ENCODE measurements at places on chromosomes 6 and 20.

DNA sequence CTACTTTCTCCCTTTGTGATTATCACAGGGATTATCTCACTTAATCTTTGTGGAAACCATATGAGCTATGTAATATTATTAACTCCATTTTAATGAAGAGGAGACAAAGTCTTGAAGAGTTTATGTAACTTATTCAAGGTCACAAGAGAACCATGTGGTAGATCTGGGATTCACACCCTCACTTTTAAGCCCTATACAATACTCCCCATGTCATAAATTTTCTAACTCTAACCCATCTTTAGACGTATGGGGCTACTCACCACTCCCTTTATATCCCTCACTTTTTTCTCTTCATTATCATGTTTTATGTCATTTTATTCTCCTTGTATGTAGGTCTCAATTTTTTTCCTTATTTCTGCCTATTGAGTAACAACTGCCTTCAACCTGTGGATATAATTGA lies 126.4 kb upstream of the AHI1 start:
- no peak for DNase-seq

- DNase-seq: no peak
Observed at GRCh38 chr6:68640491-68640835, 5.4 kb downstream of the ADGRB3 start.

GRCh38 chr20:49956689-49957088 lies 20.5 kb downstream of the RNF114 start:
- no peak for DNase-seq

- no peak for DNase-seq
Observed at GRCh38 chr6:26075063-26075717, 12.0 kb upstream of the HFE start.

DNA sequence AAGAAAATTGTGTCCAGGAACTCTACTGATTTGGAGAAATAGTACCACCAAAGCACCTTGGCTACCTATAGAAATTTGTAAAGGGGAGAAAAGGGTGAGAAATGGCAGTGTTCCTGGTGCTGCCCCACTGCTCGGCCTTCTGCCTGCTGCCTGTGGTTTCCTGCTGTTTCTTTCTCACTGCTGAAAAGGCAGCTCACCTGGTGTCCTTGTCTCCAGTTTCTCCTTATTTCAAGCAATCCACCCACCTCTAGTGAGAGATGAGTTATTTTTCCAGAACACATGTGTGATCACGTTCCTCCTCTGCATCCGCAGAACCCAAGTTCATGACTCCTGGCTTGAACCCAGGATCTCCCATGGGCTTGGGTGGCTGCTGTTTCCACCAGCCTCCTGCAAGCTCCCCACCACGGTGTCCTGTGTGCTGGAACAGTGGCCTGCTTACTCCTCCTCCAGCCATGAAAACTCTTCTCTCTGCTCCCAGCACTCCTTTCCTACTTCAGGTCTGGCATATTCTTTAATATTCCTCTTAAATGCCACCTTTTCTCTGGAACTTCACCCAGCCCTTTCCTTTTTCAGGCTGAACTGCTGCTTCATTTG lies 48.9 kb downstream of the ELOVL2 start:
- DNase-seq: no peak

DNA sequence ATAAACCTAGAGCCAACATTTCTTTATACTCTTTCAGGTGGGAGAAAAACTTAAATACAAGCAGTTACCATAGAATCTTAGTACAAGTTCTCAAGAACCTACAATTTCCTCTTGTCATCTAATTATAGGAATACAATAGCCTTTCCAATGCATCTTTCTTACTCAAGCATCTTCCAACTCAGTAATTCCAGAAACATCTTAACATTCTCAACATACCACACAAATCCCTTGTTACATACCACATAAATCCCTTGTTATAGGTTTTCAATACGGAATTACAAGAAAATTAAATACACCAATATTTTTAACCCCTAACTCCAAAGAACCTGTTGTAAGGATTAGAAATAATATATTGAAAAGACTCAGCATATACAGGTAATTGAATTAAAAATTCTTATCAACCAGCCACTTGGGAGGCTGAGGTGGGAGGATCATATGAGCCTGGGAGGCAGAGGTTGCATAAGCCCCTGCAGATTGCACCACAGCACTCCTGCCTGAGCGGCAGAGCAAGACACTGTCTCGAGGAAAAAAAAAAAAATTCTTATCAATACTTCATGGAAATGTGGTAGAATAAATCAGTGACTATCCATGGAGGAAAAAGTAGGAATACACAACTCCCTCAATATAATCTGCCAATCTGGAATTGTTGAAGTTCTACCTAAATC lies 127.5 kb upstream of the CCDC28A start:
- no peak for DNase-seq

DNA sequence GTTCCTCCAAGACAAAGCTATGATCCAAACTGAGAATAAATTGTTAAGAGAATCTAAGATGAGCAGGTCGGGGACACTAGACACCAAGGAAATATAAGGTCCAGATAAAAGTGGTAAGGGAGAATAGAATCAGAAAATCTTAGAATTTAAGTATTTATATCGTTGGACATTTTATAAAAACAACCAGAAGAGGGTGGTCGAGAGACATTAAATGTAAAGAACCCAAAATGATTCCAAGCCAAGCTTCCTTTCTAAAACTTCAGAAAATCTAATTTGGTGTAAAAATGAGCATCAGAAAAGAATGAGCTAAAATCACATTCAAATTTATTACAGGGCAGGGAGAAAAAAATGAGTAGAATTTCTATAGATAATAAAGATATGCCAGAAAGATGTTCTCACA lies 97.8 kb upstream of the OGFRL1 start:
- no peak for DNase-seq

DNA sequence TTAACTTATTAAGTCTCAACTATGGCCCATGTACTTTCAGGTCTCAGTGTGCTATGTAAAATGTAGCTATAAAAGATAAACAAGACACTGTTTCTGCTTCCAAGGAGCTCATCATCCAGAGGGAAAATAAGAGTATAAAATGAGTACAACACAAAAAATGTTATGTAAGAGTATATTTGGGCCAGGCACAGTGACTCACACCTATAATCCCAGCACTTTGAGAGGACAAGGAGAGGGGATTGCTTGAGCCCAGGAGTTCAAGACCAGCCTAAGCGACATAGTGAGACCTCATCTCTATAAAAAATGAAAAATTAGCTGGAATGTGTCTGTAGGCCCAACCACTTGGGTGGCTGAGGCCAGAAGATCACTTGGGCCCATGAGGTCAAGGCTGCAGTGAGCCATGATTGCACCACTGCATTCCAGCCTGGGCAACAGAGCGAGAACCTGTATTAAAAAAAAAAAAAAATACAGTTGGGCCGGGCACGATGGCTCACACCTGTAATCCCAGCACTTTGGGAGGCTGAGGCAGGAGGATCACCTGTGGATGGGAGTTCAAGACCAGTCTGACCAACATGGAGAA lies 124.0 kb downstream of the EDN1 start:
- DNase-seq: no peak

- DNase-seq: no peak
Observed at GRCh38 chr6:71488186-71488585, 199.6 kb downstream of the OGFRL1 start.

GRCh38 chr6:34341481-34341971 lies 50.9 kb downstream of the NUDT3 start:
- DNase-seq: no peak

DNA sequence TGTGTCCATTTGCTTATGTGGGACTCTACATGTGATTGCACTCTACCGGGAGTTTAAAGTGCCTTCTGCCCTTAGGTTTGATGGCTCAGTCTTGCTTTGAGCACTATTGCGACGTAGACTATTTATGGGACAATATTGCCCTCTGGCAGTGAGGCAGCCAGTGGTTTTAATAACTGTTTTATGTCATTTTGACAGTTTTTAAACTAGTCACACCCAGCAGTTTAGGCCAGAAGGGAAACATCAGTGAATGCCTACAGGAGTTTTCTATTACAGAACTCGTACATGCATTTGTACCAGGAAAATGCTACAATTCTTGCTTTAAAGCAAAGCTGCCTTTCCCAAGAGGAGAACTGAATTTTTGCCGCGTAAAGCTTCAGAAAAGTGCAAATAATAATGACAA lies 813.7 kb downstream of the KIF16B start:
- no peak for DNase-seq

GRCh38 chr6:15320693-15321092 lies 74.8 kb downstream of the JARID2 start:
- DNase-seq: no peak

GRCh38 chr20:51077686-51078060 lies 54.8 kb upstream of the KCNG1 start:
- DNase-seq: no peak

DNA sequence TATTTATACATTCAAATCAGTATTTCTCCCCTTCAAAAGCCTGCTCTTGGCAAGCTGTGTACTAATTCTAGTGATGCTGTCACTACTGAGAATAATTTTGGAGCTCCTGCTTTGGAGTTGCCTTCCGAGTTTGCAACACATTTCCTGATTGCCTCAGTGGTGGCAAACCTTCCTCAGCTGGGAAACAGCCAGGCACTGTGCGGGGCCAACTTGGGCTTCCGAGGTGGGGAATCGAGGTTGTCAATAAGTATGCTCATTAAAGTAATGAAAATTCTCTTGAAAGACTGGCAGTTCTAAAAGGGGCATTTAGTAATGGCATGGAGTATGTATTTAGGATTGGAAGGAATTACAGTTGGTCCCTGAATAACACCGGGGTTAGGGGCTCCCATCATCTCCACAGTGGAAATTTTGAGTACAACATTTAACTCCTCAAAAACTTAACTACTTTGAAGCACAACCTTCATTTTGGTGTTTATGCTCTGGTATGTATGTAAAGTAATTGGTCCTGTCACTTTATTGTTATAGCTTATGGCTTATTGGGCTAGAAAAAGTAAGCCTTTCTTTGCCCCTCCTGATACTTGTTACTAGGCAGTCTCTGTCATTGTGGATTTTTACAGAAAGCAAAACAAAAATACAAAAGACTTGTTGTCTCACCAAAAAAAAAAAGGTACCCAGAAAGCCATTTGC lies 2.7 kb downstream of the PAQR8 start:
- DNase-seq: no peak

DNA sequence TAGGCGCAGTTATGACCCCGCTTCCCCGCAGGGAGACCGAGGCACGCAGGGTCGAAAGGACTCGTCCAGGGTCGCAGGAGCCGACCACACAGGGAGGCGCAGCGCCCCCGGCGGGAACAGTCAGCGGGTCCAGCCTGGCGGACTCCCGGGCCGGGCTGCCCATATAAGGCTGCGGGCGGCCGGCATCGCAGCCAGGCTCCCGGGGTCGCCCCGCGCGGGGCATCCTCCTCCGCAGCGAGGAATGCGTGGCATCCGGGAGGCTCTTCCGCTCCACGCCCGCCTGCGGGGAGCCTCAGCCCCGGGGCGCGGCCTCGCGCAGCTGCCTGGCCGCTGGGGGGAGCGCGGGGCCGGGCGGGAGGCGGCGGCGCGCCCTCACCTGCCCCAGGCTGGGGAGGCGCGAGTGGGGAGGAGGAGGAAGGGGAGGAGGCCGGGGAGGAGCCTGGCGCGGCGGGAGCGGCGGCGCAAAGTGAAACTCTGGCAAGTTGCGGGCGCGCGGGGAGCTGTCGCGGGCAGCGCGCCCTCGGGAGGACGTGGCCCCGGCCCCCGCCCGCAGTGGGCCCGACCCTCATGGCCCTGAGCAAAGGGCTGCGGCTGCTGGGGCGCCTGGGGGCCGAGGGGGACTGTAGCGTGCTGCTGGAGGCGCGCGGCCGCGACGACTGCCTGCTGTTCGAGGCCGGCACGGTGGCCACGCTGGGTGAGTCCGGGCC lies at the start of gene SYNJ2:
Gene SYNJ2 (plus strand): TSS at position 469 of the 707 bp plus-strand sequence. CDS start 99 bp downstream, at position 568.
- DNase-seq: peak; percentile 86

DNA sequence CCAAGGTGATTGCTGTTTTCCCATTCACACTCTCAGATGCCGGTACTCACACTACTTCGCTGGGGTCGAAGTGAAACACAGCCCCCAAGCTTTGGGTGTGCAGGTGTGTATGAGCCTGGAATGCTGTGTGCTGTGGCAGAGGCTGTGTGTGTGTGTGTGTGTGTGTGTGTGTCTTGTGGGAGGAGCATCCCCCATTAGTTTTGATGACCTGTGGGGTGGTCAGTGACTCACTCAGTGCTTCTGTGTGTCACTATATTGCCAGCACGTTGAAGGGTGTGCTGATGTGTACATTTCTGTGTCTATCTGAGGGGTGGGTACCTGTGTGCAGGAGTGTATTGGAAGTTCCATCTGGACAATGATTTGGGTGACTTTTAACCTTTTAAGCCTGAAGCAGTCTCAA lies 5.0 kb upstream of the SLC12A5 start:
- no peak for DNase-seq

- no peak for DNase-seq
Observed at GRCh38 chr6:138692978-138693909, 80.3 kb upstream of the CCDC28A start.

GRCh38 chr20:39874049-39874893 lies 814.8 kb downstream of the MAFB start:
- DNase-seq: no peak

GRCh38 chr20:62944184-62944583 lies 6.2 kb downstream of the GID8 start:
- no peak for DNase-seq

DNA sequence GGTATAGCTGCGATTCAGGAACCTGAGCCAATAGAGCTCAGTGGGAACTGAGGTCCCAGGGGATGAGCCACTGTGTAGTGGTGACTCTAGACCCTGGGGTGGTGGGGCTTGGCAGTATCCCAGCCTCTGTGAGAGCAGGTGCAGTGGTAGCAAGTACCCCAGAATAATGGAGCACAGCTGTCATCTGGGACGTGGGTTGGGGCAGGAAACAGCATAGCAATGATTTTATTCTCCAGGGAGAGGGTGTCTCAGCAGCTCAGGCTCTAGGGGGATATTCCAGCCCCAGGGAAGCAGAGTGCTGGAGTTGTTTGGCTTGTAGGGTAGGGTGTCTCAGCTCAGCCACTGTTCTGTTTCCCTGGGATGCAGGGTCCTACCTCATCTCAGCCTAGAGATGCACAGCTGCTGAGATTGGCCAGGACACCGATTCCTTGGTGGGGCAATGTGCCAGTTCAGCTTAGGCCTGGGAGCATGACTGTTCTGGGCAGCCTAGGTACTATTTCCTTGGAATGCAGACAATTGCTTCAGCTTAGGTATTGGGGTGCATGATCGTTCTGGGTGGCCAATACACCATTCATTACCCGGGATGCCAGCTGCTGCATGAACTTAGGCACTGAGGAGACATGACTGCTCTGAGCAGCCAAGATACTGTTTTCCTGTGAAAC lies 34.0 kb upstream of the NUP153 start:
- no peak for DNase-seq

- peak; percentile 62 for DNase-seq
Observed at GRCh38 chr20:62156592-62157386, 13.2 kb downstream of the SS18L1 start.

DNA sequence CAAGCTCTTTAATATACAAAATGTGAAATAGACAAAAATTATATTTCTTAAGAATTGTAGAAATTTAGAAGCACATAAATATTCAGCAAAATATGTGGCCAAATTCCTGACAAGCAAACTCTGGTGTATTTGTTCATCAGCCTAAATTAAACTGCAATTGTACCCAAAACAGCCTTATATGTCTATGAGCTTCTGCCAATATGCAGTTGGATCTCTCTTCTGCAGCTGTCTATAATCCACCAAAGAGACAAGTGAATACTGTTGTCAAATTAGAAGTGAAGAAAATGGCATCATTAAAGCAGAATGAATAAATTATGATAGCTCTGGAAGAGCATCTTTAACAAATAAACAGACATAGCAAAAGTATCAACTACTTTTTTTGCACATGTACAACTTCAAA lies 755.7 kb downstream of the GRIK2 start:
- DNase-seq: no peak

- no peak for DNase-seq
Observed at GRCh38 chr6:142167486-142167885, 20.4 kb downstream of the VTA1 start.

- no peak for DNase-seq
Observed at GRCh38 chr20:36102809-36103596, 51.5 kb upstream of the EPB41L1 start.

All from CD4-positive, alpha-beta T cell treated with Interleukin-6 at 100 ng/mL for 8 hours (primary cell).